Osteoblast (primary cell): ENCODE measurements at places on chromosomes 16 and 17. TPM values are rescaled to one million over a fixed set of nuclear protein-coding genes. Genes with fewer than 3 reads are reported as not detected.
A peak's percentile ranks its signal among the peaks of the same experiment; 100 is the strongest.

GRCh38 chr16:88798772-88799455 lies 4.7 kb upstream of the CDT1 start:
- H3K27ac ChIP-seq, result no peak overlapping the region
- no peak overlapping the region for H3K4me3 ChIP-seq
- H3K27me3 ChIP-seq, result no peaks in the 10 kb centered on the region
- no peaks in the 10 kb centered on the region for H3K4me1 ChIP-seq
- H3K36me3 ChIP-seq, result no peaks in the 10 kb centered on the region
- peak; percentile 52 for DNase-seq

GRCh38 chr16:102060-102855 lies 24.2 kb downstream of the MPG start:
- H3K4me1 ChIP-seq, result peaks cover 15% of the 10 kb centered on the region
- peaks cover 34% of the 10 kb centered on the region for H3K36me3 ChIP-seq
- peak; percentile 84 for DNase-seq
- peak overlapping the region; percentile 28 for H3K27ac ChIP-seq

- H3K27ac ChIP-seq, result no peak overlapping the region
- H3K36me3 ChIP-seq, result no peaks in the 10 kb centered on the region
- no peaks in the 10 kb centered on the region for H3K27me3 ChIP-seq
- DNase-seq, result no peak
- H3K4me3 ChIP-seq, result no peak overlapping the region
Observed at GRCh38 chr17:76612977-76613851, 27.6 kb upstream of the ST6GALNAC2 start.

GRCh38 chr16:85337910-85338637 lies 225.8 kb upstream of the CIBAR2 start:
- no peak overlapping the region for H3K27ac ChIP-seq
- no peak overlapping the region for H3K4me3 ChIP-seq
- no peaks in the 10 kb centered on the region for H3K4me1 ChIP-seq
- no peaks in the 10 kb centered on the region for H3K36me3 ChIP-seq
- H3K27me3 ChIP-seq, result no peaks in the 10 kb centered on the region

Gene ZNF750
- total RNA-seq, result not detected in 2 replicates

Gene KREMEN2
- not detected in 2 replicates for total RNA-seq

Gene SLC47A2
- not detected in 2 replicates for total RNA-seq

DNA sequence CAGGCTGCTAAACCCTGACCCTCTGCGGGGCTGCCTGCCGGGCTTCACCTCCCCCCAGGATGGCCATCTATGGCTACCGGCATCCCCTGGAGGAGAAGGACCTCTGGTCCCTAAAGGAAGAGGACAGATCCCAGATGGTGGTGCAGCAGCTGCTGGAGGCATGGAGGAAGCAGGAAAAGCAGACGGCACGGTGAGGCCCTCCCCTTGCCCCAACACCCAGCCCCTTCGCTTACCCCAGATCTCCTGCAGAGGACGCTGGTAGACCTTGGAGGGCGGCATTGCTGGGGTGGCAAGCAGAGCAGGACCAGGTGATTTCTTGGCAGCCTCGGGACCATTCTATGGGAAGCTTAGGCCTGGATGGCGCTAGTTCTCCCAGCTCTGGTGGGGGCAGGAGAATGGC lies 24.5 kb downstream of the ABCC3 start:
- peaks cover 11% of the 10 kb centered on the region for H3K36me3 ChIP-seq
- no peak for DNase-seq
- no peaks in the 10 kb centered on the region for H3K27me3 ChIP-seq

Gene ASPHD1
- 0.88 and 1.8 TPM in 2 replicates for total RNA-seq

DNA sequence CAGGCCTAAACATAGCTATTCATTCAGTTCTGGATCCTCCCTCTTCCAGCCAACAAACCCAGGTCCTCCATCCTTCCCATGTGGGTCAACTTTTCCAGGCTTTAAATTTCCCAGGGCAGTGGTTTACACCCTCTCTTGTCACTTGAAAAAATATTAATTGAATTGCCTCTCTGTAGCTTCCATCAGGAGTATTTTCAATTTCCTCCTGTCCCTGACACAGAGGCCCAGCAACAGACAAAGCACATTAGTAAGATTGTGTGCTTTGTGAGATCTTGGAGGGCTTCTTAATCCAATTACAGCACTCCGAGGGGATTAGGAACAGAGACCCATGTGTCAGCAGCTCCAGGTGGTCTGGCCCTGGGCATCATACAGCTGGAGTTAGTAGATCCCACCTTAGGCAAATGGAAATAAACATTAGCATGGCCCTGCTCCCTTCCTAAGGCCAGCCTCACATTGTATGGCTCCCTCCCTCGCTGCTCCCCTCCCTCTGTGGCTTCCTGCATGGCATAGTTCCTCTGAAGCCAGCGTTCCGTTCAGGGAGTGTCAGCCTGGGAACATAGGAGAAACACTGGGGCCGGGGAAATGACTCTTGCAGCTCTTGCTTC lies 132.7 kb upstream of the HSBP1 start:
- no peak for DNase-seq
- H3K36me3 ChIP-seq, result no peaks in the 10 kb centered on the region
- no peak overlapping the region for H3K27ac ChIP-seq
- no peak overlapping the region for H3K4me3 ChIP-seq
- H3K4me1 ChIP-seq, result no peaks in the 10 kb centered on the region

GRCh38 chr17:57550668-57551315 lies 194.3 kb downstream of the CCDC182 start:
- no peak for DNase-seq
- no peaks in the 10 kb centered on the region for H3K36me3 ChIP-seq
- peaks cover 5% of the 10 kb centered on the region for H3K4me1 ChIP-seq
- H3K27ac ChIP-seq, result no peak overlapping the region

DNA sequence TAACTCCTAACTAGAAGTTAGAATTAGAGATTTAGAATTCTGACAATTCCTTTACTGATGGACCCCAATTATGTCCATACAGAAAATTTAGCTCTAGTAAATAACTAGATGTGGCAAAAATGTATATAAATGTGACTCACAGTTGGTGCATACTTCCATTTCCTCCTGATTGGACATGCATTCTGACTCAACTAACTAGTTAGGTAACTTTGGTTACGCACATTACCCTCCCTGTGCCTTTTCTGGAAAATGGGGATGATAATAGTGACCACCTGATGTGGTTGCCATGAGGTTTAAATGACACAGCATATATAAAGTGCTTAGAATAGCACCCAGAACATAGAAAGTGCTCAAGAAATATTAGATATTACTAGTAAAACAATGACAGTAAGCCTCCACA lies 550.0 kb upstream of the SALL1 start:
- H3K27ac ChIP-seq, result no peak overlapping the region
- no peak overlapping the region for H3K4me3 ChIP-seq
- no peaks in the 10 kb centered on the region for H3K4me1 ChIP-seq
- no peaks in the 10 kb centered on the region for H3K36me3 ChIP-seq

DNA sequence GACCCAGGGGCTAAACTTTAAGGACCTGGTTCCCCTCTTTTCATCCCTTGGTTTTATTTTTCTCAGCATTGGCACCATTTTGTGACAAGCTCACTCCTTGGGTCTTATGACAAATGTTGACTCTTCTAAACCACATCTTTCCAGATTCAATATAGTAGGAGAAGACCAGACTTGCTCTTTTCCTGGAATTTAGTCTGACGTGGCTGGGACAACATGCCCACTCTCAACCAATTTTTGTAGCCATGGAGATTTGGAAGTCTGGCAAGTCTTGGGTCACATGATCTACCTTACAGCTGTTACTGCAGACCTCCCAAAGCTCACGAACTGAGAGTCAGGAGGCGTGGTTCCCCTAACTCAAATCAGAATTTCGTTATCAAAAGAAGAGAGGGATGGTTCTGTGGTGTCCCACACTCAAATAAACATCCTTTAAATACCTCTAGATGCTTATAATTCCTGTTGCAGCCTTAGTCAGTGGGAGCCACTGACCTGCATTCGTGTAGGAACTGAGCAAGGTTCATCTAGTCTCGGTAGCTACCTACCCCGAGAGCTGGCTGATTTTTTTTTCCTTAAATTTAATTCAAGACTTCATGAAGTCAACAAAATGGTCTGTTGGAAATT lies 683.5 kb downstream of the MAF start:
- H3K27ac ChIP-seq, result no peak overlapping the region
- H3K36me3 ChIP-seq, result no peaks in the 10 kb centered on the region
- H3K4me1 ChIP-seq, result no peaks in the 10 kb centered on the region
- DNase-seq, result no peak
- H3K4me3 ChIP-seq, result no peak overlapping the region

Gene BCL6B
- not detected in 2 replicates for total RNA-seq

DNA sequence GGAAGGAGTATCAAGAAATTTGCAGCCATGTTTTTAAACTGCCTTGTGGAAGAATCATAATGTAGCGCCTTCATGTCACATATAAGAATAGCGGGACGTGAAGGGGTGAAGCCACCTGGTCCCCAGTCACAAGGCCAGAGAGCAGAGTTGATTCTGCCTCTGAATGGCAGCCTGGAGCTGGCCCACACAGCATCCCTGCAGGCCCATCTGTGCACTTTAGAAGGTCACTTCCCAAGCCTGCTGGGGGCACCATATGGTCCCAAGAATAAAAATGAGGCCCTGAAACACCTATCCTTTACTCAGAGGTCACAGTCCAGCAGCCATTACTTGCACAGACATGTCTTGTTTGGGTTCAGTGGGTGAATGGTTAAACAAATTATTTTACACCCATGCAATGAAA lies 15.0 kb downstream of the CD300E start:
- H3K4me3 ChIP-seq, result no peak overlapping the region
- H3K27ac ChIP-seq, result no peak overlapping the region
- H3K4me1 ChIP-seq, result no peaks in the 10 kb centered on the region
- DNase-seq, result no peak
- no peaks in the 10 kb centered on the region for H3K27me3 ChIP-seq

Gene ACACA
- 78.9 and 86.6 TPM in 2 replicates for total RNA-seq

Gene SMTNL2
- not detected in 2 replicates for total RNA-seq

Gene GRIN2A
- 0.72 and 1.5 TPM in 2 replicates for total RNA-seq

GRCh38 chr16:74031551-74031950 lies 265.1 kb upstream of the PSMD7 start:
- H3K27me3 ChIP-seq, result no peaks in the 10 kb centered on the region
- no peak for DNase-seq

- DNase-seq, result no peak
- peaks cover 2% of the 10 kb centered on the region for H3K27me3 ChIP-seq
- H3K27ac ChIP-seq, result no peak overlapping the region
- H3K4me1 ChIP-seq, result peaks cover 11% of the 10 kb centered on the region
- H3K4me3 ChIP-seq, result peak overlapping the region; percentile 78
- H3K36me3 ChIP-seq, result no peaks in the 10 kb centered on the region
Observed at GRCh38 chr17:65121916-65122806, 15.0 kb upstream of the RGS9 start.

DNA sequence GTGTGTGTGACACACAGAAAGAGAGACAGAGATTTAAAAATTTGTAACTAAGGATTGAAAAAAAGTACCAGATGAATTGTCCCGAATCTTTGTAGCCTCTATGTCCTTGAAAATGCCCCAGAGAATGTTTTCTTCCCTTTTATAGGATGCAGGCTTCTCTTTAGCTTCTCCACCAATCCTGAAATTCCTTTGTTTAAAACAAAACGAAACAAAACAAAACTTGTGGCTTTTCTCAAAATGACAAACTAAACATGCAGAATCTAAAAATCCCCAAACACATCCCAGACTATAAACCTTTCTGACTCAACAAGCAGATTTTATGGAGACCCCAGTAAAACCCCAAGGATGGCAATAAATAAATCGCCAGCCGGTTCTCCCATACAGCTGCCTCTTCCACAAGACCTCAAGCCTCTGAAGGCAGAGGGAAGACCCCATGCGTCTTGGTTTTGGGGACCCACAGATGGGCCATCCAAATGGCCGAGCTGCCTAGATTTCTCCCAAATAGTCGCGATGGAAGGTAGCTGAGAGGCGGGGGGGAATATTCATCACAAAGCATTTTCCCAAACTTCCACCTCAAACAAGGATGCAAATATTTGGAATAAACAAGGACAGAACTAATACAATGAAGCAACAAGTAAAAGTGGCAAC lies 269.5 kb upstream of the FOXF1 start:
- no peak overlapping the region for H3K4me3 ChIP-seq
- no peak overlapping the region for H3K27ac ChIP-seq
- peaks cover 27% of the 10 kb centered on the region for H3K27me3 ChIP-seq
- no peaks in the 10 kb centered on the region for H3K36me3 ChIP-seq

DNA sequence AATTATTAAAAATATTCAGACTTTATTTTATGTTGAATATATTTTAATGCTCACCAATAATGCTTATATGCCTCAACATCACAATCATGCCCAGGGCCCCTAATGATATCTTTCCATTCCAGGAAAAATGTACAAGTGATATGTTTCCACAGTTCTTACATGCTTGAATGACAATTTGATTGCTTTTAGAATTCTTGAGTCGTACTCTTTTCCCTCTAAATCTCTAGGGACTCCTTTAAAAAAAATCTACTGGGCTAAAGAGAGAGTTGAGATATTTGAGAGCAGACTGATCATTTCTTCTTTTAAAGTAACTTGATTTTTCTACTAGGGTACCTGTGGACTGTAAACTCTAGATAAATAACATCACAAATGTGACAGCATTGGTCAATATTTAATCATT lies 18.2 kb upstream of the HLF start:
- no peaks in the 10 kb centered on the region for H3K27me3 ChIP-seq
- no peaks in the 10 kb centered on the region for H3K4me1 ChIP-seq
- no peak for DNase-seq
- H3K4me3 ChIP-seq, result no peak overlapping the region

DNA sequence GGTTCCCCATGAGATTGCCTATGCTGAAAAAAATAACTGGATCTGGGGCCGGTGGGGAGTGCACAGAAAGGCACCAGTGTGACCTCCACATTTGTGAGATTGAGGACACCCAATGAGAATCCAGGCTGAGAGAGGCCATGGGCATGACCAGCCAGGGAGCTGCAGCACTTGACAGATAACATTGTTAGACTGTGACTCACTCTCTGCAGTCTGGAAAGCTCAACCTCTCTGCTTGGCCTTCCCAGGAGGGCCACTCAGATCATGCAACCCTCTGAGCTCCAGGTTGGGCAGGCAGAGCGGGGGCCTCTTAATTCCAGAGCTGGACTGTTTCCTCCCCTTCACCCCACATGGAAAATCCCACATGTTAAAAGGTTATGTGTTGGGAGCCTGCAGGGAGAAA lies 30.1 kb downstream of the FZD2 start:
- H3K36me3 ChIP-seq, result no peaks in the 10 kb centered on the region
- H3K4me1 ChIP-seq, result peaks cover 18% of the 10 kb centered on the region
- H3K27ac ChIP-seq, result peak overlapping the region; percentile 83
- no peak overlapping the region for H3K4me3 ChIP-seq

- peaks cover 3% of the 10 kb centered on the region for H3K4me1 ChIP-seq
- peaks cover 12% of the 10 kb centered on the region for H3K27me3 ChIP-seq
- no peaks in the 10 kb centered on the region for H3K36me3 ChIP-seq
- no peak for DNase-seq
- no peak overlapping the region for H3K4me3 ChIP-seq
- H3K27ac ChIP-seq, result no peak overlapping the region
Observed at GRCh38 chr17:58412961-58413586, 4.3 kb downstream of the RNF43 start.

Gene KRT36
- 0.36 TPM in 1 of 2 replicates, not detected in the other for total RNA-seq

Gene RANBP10
- total RNA-seq, result 5.4 and 5.6 TPM in 2 replicates

DNA sequence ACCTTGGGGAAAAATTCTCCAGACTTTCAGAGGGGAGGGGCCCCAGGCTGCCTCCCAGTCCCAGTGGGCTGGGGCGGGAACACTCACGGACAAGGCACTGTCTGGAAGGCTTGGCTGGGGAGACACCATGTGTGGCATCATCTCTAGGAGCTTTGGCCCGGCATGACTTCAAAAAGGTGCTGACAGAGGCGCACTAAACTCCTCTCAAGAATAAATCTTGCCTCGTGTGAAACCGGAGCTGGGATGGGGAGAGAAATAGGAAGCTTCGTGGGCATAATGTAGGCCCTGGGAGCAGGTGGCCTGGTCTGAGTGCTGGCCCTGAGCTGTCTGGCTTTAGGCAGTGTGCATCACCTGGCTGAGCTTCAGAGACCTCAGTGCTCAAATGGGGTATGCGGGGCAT lies 5.7 kb downstream of the WSCD1 start:
- no peak for DNase-seq
- H3K27me3 ChIP-seq, result peaks cover 15% of the 10 kb centered on the region
- H3K27ac ChIP-seq, result no peak overlapping the region
- H3K36me3 ChIP-seq, result no peaks in the 10 kb centered on the region
- H3K4me3 ChIP-seq, result no peak overlapping the region
- no peaks in the 10 kb centered on the region for H3K4me1 ChIP-seq
